D341Med (cell line): ENCODE measurements at places on chromosomes 5 and 9.

GRCh38 chr5:93599399-93600120 lies 16.5 kb downstream of the NR2F1 start:
- no peak for DNase-seq

- no peak for DNase-seq
These were observed 4.9 kb upstream of the NR5A1 start for GRCh38 chr9:124511891-124512805.

DNA sequence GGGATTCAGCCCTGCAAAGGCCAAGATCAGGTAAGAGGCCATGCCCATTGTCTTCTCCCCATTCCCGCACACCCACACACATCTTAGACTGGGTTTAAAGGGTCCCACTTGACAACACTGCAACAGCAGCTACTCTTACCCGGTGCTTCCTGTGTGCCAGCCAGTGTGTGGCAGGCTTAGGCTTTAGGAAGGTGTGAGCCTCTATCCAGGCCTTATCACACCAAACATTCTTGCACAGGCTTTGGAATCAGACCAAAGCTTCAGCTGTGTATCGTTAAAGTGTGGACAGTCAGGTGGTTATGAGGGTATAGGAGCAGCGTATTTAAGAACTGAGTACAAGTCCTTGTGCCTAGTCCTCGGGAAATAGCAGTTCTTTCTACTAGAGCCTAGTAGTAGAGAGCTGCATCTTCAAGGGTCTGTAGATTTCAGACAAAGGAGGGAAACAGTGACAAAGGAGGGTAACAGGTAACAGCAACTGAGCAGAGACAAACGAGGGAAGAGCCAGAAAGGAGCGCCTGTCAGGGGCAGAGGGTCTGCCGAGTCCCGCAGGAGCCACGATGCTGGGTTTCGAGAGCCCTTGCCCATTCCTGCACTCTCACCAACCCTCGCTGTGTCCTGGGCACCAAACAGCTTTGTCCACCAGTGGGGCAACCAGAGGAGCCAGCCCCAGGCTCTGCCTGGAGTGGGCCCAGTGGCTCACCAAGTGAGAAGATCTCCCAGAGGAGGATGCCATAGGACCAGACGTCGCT lies 30.9 kb downstream of the CSF1R start:
- DNase-seq: no peak

DNA sequence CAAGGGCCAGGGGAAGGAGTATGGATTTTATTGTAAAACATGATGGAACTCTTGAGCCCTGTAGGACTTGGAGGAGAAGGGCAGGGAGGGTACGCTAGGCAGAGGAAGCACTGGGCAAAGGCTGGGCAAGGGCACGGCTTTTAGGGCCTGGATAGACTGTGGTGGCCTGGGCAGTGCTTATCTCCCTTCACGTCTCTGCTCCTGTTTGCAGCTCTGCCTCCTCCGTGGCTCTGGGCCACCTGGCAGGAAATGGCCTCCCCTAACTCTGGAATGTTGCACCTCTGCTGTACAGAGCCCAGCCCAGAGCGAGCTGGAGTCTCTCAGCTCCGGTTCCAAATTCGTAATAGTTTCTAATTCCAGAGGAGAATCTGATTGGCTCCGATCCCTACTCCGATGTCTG lies 12.2 kb upstream of the STC2 start:
- DNase-seq: no peak

GRCh38 chr5:60538955-60539866 lies 160.8 kb downstream of the DEPDC1B start:
- no peak for DNase-seq

- no peak for DNase-seq
These were observed 45.7 kb downstream of the SNX18 start for GRCh38 chr5:54563083-54563761.

GRCh38 chr5:34892414-34892813 lies 22.9 kb downstream of the RAD1 start:
- no peak for DNase-seq

GRCh38 chr5:27462936-27463335 lies 424.6 kb upstream of the CDH9 start:
- DNase-seq: no peak

GRCh38 chr5:111252799-111253545 lies 28.8 kb downstream of the CAMK4 start:
- no peak for DNase-seq

DNA sequence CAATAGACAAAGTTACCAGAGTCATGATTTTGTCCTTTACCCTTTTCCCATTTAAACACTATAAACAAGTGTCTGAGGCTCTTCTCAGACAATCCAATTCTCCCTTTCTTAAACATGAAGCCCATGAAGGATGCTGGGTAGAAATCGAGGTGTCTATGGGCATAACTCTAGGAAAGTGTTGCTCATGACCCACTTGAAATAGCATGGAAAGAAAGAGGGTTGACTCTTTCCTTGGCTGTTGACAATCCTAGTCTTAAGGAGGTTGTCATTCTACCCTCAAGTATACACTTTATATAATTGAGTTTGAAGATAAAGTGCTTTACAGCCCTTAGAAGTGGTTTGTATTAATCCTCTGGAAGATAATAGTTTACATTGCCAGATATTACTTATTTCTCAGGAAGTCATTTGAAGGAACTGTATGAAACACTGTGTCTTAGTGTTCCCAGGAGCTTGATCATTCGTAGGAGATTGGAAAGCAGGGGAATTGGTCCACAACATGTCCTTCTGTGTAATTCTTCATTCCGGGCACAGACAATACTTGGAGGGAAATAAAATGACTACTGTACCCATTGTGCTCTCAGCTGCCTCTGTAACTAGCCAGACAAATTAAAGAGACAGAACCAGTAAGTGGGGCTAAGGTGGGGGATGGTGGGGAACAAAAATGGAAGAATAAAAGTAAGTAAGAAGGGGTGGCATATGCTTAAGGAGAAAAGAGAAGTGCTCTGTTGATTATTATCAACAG lies 1078.3 kb upstream of the DMAC1 start:
- no peak for DNase-seq

- DNase-seq: no peak
These were observed 450.4 kb upstream of the CHD1 start for GRCh38 chr5:99379187-99379586.

- DNase-seq: no peak
These were observed 20.2 kb downstream of the IL7R start for GRCh38 chr5:35876922-35877321.

GRCh38 chr5:7078101-7078500 lies 317.8 kb upstream of the ADCY2 start:
- DNase-seq: no peak

DNA sequence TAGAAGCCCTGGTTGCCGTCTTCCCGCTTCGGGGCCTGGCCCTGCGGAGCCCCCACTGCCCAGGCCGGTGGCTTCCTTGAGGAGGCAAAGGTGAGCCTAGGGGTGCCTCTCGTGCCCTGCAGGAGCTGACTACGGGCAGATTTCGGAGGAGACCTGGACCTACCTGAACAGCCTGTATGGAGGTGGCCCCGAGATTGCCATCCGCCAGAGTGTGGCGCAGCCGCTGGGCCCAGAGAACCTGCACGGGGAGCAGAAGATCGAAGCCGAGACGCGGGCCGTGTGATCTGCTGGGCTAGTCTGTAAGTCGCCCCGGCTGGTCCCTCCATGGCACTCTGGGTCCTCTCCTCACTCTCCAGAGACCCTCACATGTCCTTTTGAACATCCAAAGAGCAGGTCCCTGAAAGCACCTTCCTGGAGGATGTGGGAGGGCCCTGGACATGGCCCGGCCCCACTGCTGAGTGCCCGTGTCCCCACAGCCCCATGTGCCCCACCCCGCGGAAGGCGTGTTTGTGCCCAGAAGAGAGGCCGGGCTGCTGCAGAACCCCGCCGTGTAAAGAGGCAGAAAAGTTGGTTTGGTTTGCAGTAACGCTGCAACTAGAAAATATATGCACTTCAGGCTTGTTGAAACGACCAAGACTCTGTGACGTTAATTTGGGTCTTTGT lies 44.9 kb downstream of the USP20 start:
- no peak for DNase-seq

DNA sequence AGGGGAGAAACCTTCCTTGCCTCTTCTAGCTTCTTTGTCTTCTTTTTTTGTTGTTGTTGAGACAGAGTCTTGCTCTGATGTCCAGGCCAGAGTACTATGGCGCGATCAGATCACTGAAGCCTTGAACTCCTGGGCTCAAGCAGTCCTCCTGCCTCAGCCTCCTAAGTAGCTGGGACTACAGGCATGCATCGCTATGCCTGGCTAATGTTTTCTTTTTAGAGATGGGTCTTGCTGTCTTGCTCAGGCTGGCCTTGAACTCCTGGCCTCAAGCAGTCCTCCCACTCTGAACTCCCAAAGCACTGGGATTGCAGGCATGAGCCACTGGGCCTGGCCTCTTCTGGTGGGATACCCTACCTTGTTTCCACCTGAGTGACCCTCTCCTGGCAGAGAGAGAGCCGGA lies 3.4 kb upstream of the PAXX start:
- no peak for DNase-seq

- DNase-seq: no peak
These were observed 66.1 kb upstream of the ADRA1B start for GRCh38 chr5:159850160-159850559.

DNA sequence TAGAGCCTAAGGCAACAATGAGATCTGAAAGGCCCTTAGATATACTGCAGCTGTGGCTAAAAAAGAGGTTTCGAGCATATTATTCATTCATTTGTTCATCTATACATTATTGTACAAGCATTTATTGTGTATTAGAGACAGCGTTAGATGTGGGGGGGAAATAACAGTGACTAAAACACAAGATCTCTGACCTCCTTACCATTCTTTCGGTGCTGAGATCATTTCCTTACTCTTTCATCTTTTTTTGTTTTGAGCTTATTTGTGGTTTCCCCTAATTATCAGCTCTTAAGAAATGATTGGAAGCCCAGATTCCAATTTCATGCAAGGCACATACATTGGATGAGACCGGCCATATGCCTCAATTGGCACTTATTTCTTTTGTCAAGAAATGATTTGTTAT lies 113.2 kb downstream of the SEC61B start:
- DNase-seq: no peak

DNA sequence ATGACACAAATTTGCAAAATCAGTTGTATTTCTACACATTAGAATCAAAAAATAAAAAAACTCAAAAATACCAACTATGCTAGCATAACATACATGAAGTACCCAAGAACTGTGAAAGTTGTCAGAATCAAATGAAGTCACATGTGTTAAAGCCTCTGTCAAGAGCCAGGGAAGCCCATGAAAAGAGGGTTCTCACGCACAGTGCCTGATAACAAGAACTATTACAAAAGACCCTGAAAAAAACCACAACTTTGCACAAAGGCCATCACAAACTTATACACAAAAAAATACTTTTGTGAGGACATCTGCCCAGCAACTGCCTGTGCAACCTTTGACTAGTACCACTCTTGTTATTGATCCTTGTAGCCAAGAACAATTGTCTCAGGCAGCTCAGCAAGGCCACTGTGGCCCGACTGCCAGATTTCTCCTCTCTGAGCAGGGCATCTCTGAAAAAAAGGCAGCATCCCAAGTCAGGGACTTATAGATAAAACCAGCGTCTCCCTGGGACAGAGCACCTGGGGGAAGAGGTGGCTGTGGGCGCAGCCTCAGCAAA lies 28.9 kb upstream of the HNRNPA0 start:
- DNase-seq: no peak

DNA sequence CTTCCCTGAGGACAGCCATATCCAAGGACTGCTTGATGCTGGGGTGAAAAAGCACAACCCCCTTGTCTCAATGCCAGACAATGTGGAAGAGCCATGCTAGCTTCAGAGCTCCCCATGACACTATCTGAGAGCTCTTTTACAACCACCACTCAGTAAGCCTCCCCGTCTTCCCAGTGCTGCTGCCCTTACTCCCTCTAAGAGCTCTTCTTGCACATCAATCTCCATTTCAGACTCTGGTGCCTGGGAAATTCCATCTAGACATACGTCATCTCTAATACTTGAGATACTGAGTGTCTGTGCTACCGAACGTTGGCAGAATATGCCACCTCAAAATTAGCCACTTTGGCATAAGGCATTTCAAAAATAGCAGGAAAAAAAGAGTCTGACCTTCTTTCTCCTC lies 94.5 kb downstream of the EDIL3 start:
- DNase-seq: no peak

GRCh38 chr5:157212307-157212706 lies 31.7 kb downstream of the ITK start:
- no peak for DNase-seq

DNA sequence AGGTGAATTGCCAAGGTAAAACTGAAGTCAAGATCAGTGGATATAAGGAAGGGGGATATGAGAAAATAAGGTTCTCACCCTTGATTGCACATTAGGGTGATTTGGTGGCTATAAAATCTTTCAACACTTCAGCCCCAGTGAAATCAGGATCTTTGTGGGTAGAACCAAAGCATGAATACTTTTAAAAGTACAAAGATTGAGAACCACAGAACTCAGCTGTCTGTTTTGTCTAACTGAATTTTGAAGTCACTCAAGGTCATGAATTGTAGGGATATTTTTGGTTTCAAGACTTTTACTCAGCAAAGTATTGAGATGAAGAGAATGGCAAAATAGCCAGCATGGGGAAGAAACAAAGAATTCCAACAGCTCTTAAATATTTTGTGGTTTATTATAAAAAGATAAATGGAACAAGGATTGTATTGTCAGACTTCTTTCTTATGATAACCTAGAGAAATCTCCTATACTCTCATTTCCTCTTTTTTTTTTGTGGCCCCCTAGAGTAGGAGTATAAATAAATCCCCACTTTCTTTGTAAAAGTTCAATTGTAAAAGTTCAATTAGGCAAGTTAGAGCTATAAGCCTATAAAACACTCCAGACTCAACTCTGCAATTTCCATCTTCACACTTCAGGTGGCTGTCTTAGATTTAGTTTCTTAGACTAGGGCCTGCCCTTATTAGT lies 272.9 kb downstream of the PDE4D start:
- DNase-seq: no peak

DNA sequence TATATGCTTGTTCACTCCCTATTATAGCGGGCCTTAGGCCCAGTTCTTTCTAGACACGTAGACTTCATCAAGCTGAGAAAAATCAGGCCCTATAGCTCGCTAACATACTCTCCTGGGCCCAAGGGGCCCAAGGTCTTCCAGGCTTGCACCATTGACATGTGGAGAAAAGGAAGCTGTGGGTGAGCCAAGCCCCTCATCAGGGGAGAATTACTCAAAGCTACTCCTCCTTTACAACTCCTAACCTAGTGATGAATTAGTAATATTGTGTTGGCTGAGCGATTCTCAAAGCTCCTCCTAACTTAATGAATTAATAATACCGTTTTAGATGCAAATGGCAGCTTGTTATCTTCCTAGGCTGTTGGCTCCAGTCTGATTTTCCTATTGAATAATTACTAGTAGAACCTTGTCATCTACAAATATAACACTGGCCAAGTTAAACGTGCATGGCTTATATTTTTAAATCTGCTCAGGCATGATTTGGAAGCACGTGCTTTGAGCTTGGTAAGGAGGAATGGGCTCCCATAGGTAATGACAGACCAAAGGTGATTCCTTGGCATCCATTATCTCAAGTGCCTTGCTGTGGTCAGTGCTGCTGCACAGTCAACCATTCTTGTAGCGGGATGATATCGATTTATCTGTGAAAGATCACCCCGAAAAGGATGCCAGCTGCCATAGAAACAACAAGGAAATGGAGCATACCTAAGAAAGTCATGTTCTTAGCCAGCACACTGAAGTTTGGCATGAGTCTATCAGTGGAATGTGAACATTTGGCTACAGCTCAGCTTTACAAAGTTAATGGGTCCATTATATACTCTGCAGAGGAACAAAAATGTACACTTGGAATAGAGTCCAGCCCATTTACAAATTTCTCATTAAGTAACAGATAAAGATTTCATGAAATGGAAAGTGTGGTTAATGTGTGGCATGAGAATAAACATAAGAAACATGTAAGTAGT lies 23.8 kb downstream of the LVRN start:
- no peak for DNase-seq
